ENCODE measurements at places on chromosomes 16 and 17. TPM values are rescaled to one million over a fixed set of nuclear protein-coding genes. Genes with fewer than 3 reads are reported as not detected.

Gene BAIAP3
- total RNA-seq, result 0.24 TPM

Gene CDRT4
- 1.4 TPM for total RNA-seq

Gene MYO1C
- total RNA-seq, result 90.5 TPM

Gene TBC1D3C
- total RNA-seq, result 8.7 TPM

Gene TPSG1
- total RNA-seq, result not detected

Gene EVI2A
- 14.0 TPM for total RNA-seq

Gene UMOD
- total RNA-seq, result 2.6 TPM

Gene LRRC75A
- total RNA-seq, result 7.9 TPM

Gene NACA2
- total RNA-seq, result not detected

Gene KCNH4
- total RNA-seq, result not detected

Gene AXIN2
- 106 TPM for total RNA-seq

Gene SRCIN1
- 2.4 TPM for total RNA-seq

Gene RASL10B
- total RNA-seq, result 14.7 TPM

Gene SUMO2
- 67.2 TPM for total RNA-seq

Gene GNG13
- total RNA-seq, result not detected

Gene CACNG4
- total RNA-seq, result 1.2 TPM

Gene BORCS6
- 4.3 TPM for total RNA-seq

Gene MYH1
- total RNA-seq, result not detected

Gene SMIM5
- total RNA-seq, result 8.7 TPM

Gene ALOX15B
- total RNA-seq, result not detected

Gene CD79B
- total RNA-seq, result not detected

Gene QRICH2
- 0.48 TPM for total RNA-seq

Gene KRTAP9-2
- total RNA-seq, result not detected

Gene PDILT
- total RNA-seq, result not detected

Gene KRT17
- total RNA-seq, result 762 TPM

Gene SPECC1
- total RNA-seq, result 82.8 TPM

Gene PITPNC1
- 32.0 TPM for total RNA-seq

Gene NOD2
- 6.5 TPM for total RNA-seq

Gene PERCC1
- total RNA-seq, result 3.1 TPM

Gene CCL4
- total RNA-seq, result 22.1 TPM

Gene KRT24
- 6.3 TPM for total RNA-seq

Gene RNF157
- 0.96 TPM for total RNA-seq

Gene LITAFD
- 0.48 TPM for total RNA-seq

Gene PRSS33
- 0.96 TPM for total RNA-seq

Gene UTS2R
- 0.48 TPM for total RNA-seq

Gene KRT20
- total RNA-seq, result 3.4 TPM

Gene ACTG1
- 3,050 TPM for total RNA-seq

Gene CLEC18B
- total RNA-seq, result 7.2 TPM

Gene TMC7
- 1.9 TPM for total RNA-seq

Gene SNAI3
- total RNA-seq, result not detected

Gene RND2
- total RNA-seq, result 0.72 TPM

Gene CDRT15L2
- total RNA-seq, result 5.5 TPM

Gene DPEP3
- not detected for total RNA-seq

All from umbilical cord (tissue), 2 donors.